ENCODE measurements at places on chromosomes 1 and 21.

DNA sequence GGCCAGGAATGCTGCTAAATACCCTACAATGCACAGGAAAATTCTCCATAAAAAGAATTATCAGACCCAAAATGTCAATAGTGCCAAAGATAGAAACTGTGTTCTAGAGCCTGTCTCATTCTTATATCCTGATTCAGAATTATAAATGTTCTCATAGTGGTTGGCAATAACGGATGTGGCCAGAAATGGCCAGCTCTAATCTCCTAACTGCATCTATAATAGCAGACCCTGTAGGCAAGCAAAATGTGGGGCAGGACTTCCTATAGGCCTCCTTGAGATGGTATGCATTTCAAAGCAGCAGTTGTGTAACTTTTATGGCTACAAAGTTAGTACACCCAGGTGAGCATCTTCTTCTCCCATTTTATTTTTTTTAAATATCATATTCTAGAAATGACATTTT lies 95.9 kb upstream of the SGIP1 start:
- no peak for DNase-seq

DNA sequence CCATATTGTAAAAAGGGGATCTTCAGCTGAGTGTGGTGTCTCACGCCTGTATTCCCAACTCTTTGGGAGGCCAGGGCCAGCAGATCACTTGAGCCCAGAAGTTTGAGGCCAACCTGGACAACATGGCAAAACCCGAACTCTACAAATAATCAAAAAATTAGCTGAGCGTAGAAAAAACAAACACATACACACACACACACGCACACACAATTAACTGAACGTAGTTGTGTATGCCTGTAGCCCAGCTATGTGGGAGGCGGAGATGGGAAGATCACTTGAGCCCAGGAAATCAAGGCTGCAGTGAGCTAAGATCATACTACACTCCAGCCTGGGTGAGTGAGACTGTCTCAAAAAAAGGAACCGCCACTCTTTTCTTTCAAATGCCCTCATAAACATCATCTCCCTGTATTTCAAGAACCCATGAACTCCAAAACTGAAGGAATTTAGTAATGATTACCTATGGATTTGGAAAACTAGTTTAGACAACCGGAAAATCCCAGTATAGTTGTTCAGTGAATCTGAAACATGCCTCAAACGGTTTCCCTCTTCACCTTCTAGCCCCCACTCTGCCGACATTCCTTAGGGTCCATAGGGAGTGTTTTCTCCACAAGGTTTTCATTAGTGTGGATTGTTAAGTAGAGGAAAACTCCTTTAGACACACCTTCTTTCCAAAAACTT lies 4.5 kb downstream of the TXNIP start:
- DNase-seq, result no peak

GRCh38 chr1:56336982-56337381 lies 242.4 kb downstream of the PLPP3 start:
- DNase-seq, result no peak

DNA sequence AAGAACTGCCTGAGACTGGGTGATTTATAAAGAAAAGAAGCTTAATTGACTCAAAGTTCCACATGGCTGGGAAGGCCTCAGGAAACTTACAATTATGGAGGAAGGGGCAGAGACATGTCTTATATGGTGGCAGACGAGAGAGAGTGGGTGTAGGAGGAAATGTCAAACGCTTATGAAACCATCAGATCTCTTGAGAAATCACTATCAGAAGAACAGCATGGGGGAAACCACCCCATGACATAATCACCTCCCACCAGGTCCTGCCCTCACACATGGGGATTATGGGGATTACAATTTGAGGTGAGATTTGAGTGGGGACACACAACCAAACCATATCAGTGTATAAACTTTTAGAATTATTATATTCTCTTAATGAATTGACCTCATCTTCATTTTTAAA lies 335.9 kb upstream of the DPYD start:
- DNase-seq, result no peak

- no peak for DNase-seq
Measured at GRCh38 chr1:214448536-214448935, 102.9 kb downstream of the PTPN14 start.

DNA sequence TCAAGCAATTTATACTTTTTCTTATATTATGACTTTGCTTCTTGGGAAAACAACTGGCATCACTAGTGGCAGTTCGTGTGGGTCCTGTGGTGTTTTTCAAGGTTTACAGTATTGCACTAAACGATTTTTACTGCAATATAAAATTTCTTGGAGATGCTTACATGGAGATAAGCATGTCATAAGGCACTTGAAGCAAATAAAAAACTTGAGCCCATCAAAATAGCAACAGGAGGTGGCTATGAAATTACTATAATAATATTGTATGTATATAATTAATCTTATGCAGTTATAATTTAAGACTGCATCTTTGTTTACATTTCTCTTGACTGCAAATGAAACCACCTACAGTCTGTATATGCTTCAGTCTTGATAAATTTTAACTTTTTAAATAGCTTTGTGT lies 29.3 kb upstream of the CHAF1B start:
- DNase-seq, result no peak

DNA sequence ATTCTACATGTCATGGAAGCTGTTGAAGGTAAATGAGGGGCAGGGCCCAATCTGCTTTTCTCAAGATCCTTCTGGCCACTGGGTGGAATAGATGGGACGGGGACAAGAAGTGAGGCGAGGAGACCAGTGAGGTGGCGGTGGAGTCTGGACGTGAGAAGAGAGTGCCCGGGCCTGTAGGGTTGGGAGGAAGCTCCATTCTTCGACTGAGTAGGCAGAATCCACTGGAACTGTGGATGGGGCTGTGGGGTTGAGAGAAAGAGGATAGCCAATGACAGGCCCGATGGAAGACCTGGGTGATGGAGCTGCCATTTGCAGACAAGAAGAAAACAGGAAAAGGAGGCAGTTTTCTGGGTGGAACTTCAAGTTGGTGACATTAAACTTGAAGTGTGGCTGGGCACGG lies 10.3 kb downstream of the SLC1A7 start:
- DNase-seq, result no peak

DNA sequence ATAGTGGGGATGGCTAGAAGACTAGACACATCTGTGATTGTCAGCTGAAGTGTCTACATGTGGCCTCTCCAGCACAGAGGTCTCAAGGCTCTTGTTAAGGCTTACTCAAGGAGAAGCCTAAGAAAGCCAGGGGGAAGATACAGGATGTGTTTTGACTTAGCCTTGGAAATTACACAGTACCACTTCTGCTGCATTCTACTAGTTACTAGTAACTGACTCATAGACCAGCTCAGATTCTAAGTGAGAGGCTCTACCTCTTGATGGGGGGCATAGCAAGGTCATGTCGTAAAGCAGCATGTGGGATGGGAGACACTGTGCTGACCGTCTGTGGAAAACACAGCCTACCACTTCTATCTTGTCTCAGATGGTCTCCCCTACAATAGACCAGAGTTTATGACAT lies 99.5 kb downstream of the UBE2U start:
- no peak for DNase-seq

DNA sequence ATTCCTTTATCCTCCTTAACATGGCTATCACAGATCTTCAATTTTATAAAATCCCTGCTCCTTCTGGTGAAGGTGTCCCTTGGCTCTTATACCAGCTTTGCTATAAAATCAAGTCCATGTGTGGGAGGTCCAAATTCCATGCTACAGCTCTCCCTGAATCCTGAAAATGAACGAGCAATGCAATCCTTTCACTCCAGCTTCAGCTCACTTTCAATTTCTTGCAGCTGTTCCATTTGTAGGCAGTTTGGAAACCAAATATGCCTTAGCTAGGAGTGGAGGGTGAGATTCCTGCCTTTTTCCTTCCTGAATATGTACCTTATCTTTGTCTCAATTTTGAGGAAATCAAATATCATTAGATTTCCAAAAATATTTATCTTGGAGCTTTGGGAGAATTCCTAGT lies 402.6 kb downstream of the TTLL7 start:
- DNase-seq, result no peak

DNA sequence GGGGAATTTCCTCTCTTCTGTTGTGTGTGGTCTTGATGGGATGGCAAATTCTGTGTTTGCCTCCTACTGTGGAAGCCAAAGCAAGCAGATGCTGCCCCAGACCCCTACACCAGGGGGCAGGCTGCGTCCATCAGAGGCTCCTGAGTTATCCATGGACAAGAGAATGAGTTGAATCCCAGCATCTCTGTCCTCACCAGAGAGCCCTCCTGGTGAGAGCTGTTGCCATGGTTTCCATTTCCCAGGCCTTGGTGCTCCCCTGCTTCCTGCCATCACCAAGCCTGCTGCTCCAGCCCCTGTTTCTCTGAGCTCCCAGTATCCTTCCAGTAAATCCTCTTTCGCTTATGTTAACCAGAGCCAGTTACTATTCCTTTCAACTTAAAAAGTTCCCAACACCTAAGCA lies 20.4 kb upstream of the GNG12 start:
- peak; percentile 95 for DNase-seq

DNA sequence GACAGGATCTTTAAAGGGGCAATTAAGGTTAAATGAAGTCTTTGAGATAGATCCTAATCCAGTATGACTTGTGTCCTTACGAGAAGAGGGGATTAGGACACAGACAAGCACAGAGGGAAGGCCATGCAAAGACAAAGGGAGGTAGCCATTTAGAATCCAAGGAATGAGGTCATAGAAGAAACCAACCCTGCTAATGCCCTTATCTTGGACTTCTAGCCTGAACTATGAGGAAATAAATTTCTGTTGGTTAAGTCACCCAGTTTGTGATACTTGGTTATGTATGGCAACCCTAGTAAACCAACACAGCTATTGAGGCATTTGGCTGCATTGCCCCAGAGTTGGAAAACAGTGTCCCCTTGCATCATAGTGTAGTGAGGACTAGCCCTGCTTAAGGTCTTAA lies 121.3 kb downstream of the MAST2 start:
- peak; percentile 47 for DNase-seq

GRCh38 chr1:81174052-81174451 lies 626.7 kb upstream of the ADGRL2 start:
- no peak for DNase-seq

DNA sequence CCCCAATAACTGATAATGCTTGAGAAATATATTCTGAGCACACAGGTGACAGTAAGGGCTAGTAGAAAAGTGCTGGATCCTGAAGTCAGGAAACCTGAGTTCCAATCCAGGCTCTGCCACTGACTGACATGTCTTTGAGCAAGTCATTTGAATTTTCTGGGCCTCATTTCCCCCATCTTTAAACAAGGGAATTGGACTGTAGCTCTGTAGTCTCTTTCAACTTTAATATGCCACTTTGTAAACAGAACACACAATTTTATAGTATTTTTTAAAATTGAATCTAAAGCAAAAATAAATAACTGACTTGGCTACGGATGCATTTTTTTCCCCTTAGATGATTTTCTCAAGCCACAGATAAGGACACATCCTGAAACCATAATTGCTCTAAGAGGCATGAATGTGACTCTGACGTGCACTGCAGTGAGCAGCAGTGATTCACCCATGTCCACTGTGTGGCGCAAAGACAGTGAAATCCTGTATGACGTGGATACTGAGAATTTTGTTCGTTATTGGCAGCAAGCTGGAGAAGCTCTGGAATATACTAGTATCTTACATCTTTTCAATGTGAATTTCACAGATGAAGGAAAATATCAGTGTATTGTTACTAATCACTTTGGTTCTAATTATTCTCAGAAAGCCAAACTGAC lies 37.0 kb downstream of the LRIG2 start:
- no peak for DNase-seq

DNA sequence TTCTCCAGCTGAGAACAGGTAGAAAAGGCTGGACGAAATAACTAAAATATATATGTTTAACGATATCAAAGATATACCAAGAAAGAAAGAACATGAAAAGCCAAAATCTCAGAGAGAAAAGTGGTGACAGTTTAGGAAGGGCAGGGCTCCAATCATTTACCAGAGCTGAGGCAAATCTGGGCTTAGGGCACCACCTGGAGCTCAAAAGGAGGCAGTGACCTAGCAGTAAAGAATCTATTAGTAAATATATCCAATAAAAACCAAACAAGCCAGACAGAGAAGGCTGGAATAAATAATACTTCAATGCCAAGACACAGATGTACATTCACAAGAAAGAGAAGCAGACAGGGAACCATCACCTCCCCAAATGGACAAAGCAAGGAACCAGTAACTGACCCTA lies 43.5 kb downstream of the CHIA start:
- DNase-seq, result peak; percentile 64

DNA sequence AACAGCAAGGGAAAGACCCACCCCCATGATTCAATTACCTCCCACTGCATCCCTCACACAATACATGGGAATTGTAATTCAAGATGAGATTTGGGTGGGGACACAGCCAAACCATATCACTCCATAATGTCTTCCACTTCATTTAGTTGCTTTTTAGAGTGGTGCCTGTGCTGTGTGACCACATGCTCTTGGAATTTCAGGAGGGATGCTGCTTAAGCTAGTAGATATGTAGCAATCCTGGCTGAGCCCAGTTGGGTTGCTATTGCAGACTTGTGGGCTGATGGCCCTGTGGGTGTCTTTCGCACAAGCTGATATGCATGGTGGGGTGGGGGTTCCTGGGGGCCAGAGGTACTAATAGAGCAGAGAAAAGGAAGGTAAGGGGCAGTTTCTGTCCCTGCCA lies 160.4 kb upstream of the SYT6 start:
- DNase-seq, result no peak

DNA sequence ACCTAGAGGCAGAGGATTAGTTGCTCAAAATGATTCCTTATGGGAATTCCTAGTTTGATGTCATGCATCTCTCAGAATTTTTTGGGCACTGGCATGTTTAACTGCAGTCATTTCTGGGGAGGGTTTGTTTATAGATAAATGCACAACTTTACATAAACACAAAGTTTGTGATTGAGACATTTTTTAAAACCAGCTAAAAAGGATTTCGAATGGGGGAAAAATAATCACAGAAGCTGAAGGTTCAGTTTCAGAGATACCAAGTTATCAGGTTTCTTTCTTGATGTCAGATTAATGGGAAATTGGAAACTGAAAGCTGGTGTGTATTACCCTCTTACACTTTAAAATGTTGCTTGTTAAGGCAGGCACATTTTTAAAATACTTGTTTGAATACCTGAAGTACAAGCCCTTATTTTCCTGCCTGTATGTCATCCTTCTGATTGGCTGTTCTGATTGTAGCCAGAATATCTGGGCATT lies 72.1 kb downstream of the DISP1 start:
- no peak for DNase-seq

Data from neural progenitor cell (in vitro differentiated cells).